ENCODE measurements at places on chromosomes 6 and 20. TPM values are rescaled to one million over a fixed set of nuclear protein-coding genes. Genes with fewer than 3 reads are reported as not detected.

Gene SNAP25
- 16.8 TPM for total RNA-seq

Gene FRS3
- total RNA-seq = 2.0 TPM

Gene PHACTR3
- total RNA-seq = not detected

Gene C20orf141
- not detected for total RNA-seq

Gene KCNK15
- 0.62 TPM for total RNA-seq

Gene MUC21
- total RNA-seq = not detected

Gene PRELID3B
- total RNA-seq = 57.2 TPM

Gene OPN5
- total RNA-seq = not detected

Gene ZNF831
- total RNA-seq = not detected

Gene TFAP2D
- total RNA-seq = not detected

Gene CD164
- 97.2 TPM for total RNA-seq

Gene THBS2
- not detected for total RNA-seq

Gene PLN
- not detected for total RNA-seq

Gene CDH26
- total RNA-seq = 0.18 TPM

Gene PRSS16
- total RNA-seq = 4.7 TPM

Gene IL17A
- not detected for total RNA-seq

Measured in A549 treated with CpdA at 1 μM for 4 hours (cell line).